Stimulated activated CD8-positive, alpha-beta memory T cell treated with anti-CD3 and anti-CD28 coated beads, Interleukin-2, amount 100 ng/mL, for 1 hour (primary cell): ENCODE measurements at places on chromosomes 4 and X.

- no peak for DNase-seq
These were observed 32.5 kb upstream of the SLC2A9 start for GRCh38 chr4:10053635-10054453.

DNA sequence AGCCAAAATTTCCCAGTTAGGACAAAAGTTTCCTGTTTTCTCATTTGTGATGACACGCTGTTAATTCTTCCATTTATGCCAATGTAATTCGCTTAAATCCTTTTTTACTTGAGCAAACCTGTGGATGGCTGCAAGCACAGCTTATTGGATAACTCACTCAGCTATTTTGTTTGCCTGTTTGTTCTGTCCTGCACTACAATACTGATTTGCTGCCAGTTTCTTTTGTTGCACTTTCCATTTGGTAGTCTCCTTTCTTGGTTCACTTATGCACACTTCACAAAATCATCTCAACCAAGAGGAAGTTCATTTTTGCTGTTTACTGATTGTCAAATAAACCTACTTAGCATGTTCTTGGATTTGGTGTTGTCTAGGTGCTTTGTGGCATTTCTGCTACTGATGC, 40.3 kb downstream of the MFAP3L start:
- no peak for DNase-seq

DNA sequence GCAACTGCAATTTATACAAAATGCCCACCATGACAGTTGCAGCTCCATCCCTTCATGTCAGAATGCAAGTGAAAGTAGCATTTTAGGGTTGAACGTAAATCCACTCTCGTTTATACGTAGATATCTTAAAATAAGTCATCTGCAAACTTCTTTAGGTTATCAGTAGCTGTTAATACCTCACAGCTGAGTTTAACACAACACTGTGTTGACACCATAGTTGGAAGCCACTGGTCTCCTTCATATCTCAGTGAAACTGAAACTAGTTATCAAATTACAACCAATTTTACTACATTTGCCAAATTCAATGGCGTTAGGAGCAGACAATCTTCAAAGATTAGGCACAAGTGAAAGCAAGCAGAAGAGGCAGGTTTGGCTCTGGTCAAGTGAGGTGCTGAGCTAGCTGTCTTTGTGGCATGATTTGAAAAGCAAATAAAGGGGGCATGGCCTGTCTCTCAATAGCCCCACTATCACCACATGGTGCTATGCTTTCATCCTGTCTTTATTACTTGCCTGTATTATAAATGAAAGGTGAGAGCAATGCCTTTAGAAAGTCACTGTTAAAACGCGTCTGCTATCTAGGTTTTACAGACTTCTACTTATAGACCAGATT, 12.3 kb downstream of the PPP3CA start:
- no peak for DNase-seq

DNA sequence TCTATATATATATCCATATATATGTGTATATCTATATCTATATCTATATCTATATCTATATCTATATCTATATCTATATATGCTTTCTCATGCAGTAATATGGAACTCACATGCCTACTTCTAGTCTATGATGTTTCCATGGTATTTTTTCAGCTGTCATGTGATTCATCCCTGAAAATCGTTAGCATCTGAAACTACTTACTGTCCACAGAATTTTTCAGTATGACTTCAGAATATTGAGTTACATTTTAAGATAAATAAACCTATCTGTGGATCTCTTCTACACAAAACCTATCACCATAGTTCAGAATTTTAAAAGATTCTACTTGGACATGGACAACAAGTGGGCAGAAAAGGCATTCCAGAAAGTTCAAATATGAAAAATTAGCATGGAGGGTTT, 855.1 kb upstream of the INTU start:
- DNase-seq = no peak

DNA sequence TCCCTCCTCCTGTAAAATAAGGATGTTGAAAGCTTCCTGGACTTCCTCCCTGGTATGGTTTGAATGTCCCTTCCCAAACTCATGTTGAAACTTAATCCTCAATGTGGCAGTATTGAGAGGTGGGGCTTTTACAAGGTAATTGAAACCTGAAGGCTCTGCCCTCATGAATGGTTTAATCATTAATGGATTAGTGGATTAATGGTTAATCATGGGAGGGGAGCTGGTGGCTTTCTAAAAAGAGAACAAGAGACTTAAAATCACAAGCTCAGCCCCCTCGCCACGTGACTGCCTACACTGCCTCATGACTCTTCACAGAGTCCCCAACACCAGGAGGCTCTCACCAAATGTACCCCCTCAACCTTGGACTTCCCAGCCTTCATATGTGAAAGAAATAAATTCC, 124.6 kb upstream of the ANXA3 start:
- no peak for DNase-seq

DNA sequence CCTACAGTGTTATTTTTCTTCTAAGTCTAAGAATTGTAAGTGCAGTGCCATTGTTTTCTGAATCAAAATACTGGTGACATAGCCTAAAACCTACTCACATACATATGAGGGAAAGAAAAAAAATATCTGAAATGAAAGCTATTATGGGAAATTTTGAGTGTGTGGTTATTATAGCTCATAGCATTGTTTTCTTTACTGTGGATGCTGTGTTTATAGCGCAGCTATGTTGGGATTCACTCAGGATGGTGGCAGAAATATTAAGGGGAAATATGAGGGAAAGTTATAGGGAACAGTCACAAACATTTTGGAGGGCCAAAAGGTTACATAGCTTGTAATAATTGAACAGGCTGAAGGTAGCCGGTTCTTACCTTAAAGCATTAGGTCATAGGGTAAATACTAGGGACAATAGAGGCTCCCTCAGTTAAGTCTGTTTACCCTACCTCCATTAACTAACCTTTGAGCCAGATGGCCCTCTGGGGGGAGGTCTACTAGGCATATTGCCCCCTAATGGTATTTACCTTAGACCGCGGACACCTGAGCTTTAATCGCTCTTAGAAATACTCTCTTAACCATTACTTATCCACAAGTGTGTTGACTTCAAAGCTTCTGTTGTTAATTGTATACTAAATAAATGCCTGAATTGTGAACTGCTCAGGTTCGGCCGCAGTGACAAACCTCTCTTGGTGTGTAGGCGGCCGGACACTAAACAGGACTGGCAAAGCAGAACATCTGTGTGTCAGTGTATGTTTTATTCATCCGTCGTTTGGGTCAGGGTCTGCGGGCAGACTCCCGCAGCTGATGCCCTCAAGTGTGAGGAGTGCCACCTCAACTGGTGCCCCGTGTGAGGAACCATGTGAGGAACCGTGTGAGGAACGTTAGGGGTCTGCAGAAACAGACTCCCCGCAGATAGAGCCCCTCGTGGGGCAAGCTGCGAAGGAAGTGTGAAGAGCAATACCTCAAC, 21.3 kb upstream of the SULT1B1 start:
- no peak for DNase-seq

- no peak for DNase-seq
These were observed 7.0 kb downstream of the AMMECR1 start for GRCh38 chrX:110310896-110311295.

DNA sequence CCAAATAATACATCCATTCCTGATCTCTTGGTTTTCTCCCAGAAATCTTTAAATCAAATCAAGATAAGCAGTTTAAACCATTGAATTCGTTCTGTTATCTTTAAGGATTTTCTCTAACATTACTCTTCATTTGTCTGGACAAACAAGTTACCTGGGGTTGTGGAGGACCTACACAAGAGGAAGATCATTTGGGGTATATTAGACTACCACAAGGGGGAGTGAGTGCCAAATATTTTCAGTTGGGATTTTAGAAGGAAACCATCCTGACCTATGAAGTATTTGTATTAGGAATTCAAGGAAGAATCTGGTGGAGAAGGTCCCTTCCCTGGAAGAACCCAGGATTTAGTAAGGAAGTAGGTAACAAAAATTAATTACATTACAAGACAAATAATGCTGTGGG, 12.0 kb upstream of the DCHS2 start:
- DNase-seq = no peak

DNA sequence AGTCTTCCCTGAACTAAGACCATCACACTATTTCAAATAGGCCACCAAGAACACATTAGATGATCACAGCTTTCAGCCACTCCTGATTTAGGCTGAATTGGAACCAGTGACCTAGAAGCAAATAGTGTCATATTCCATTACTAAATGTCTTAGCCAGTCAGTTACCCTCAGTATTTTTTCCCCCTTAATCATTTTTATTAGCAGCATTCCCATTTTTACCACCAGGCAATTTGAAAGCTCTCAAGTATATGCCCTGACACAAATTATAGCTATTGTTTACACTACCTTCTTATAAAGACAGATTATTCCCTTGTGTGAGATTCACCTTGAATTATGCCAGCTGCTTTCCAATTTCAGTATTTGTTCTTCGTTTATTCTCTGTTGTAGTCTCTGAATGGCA, 1146.9 kb downstream of the PDHA2 start:
- no peak for DNase-seq

- no peak for DNase-seq
These were observed 63.6 kb downstream of the IRF2 start for GRCh38 chr4:184410748-184411147.

DNA sequence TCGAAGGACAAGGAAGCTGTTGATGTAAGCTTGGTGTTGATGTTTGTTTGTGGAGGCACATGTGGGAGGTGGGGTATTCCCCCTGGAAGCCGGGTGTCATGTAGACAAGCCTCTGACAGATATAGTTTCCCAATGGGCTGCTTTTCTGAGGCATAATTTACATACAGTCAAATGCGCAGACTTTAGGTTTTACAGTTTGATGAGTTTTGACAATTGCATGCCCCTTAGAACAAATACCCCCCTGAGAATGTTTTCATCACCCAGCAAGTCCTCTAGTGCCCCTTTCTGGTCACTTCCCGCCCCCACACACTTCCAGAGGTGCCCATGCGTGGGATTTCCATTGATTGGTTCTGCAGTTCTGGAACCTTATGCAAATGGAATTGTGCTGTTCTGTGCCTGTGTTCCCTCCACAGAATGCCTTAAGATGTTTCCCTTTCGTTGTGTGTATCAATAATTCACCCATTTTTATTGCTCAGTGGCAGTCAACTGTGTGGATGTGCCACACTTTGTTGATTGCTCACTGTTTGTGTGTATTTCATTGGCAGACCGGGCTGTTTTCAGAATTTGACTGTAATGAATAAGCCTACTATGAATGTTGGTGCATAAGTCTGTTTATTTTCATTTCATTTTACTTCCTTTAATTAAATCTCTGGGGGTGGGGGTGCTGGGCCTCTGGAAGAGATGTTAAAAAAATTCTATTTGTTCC, 8.5 kb downstream of the EVC start:
- DNase-seq = no peak

DNA sequence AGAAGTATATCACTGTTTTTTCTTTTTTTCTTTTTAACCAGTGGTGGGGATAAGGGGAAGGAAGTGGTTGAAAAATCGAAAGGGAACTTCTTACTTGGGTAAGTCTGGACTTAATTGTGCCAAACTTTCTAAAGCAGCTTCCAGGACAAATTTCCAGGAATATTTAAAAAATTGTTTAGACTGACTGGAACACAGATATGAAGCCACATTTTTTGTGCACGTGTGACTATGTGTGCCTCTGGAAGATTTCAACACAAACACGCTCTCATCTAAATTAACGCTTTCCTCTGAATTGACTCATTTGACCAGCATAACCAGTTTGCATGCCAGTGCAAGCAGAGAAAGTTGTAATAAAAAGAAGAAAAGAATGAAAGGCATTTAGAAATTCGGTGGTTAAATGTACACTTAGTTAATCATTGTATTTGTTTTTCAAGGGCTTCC, 18.8 kb upstream of the YTHDC1 start:
- no peak for DNase-seq

DNA sequence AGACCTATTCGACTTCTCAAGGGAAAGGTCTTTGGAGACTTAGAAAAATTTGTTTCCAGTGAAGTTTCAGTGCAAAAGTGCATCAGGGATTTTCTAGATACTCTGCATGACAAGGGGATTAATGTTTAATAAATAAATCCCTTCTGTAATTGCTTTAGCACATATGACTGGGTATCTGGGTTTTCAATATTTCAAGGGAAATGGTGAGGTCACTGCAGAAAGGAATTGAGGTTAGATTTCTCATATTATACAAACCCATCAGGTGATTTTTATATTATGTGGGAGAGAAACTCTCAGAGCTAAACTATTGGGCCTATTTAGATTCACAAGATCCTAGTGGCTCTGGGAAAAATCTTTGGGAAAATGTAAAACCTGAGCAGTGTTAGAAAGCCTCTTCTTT, 48.3 kb upstream of the SLC4A4 start:
- no peak for DNase-seq

DNA sequence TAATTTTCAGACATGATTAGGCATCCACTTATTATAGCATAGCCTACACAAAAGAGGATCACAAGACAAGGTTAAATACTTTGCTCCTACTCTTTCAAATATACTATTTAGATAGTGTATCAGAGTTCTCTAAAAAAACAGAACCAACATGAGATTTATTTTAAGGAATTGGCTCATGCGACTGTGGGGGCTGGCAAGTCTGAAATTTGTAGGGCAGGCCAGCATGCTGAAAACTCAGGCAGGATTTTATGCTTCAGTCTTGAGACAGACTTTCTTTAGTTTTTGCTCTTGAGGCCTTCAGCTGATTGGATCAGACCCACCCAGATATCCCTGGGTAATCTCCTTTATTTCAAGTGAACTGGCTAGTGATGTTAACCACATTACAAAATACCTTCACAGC, 169.5 kb downstream of the MAML3 start:
- no peak for DNase-seq

GRCh38 chr4:94489098-94489497, 37.4 kb downstream of the PDLIM5 start:
- DNase-seq = no peak

DNA sequence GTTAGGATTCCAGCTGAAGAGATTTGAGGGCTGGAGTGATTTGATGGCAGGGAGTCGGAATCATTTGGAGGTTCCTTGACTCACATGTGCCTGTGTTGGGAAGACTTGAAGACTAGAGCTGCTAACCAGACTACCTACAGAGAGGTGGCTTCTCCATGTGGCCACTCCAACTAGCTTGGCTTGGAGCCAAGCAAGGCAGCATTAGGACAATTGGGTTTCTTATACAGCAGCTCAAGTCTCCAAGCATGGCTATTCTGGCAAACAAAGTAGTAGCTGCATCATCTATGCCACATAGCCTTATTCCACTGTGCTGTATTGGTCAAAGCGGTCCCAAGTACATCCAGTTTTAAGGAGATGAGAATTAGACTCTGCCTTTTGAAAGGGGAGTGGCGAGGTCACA, 171.7 kb upstream of the SLC4A4 start:
- no peak for DNase-seq

DNA sequence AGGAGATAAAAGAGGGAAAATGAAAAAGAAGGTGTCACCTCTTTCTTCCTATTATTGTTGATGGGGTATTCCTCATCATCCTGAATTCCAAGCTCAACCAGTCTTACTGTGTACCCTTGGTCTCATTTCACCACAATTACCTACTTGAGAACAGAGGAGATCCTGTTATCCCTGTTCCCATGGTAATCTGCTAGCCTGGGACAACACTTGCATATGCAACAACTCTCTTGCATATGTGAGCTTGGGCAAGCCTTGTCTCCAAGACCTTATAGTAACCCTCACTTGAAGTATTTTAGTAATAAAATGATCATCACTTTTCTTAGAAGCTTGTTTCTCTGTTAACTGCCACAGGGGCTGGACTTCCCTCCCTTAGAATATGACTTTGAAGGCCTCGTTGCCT, 253.7 kb downstream of the NAP1L3 start:
- DNase-seq = no peak

GRCh38 chrX:107936434-107936730, 45.8 kb downstream of the TEX13B start:
- DNase-seq = no peak

GRCh38 chr4:10082459-10083272, 33.9 kb downstream of the WDR1 start:
- DNase-seq = no peak

GRCh38 chr4:6991771-6992557, 51.2 kb upstream of the TADA2B start:
- DNase-seq = no peak

- no peak for DNase-seq
These were observed 36.1 kb downstream of the GSPT2 start for GRCh38 chrX:51779306-51779705.
